NCI-H526 treated with DMSO at 0.1 percent for 48 hours (cell line): ENCODE measurements at places on chromosomes 4 and X.

DNA sequence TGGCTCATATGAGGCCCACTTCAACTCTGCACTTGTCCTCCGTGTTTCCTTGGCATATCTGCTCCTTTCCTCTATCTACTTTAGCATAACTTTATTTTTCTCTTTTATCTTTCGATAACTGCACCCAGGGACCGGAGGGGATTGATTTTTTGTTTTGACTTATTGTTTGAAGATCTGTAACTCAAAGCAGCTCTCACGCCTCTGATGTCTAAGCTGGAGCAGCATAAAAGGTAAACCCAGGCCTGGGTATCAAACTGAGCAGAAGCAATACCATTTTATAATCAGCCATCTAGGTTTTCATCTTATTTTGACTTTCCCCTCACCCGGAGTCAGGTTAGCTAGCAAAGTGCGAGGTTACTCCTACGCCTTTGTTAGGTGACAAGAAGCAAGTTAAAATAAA lies 28.4 kb downstream of the LEF1 start:
- no peak for DNase-seq

GRCh38 chr4:137263206-137263605 lies 269.1 kb downstream of the PCDH18 start:
- DNase-seq, result no peak

- no peak for DNase-seq
Measured at GRCh38 chrX:63430026-63430425, 78.9 kb upstream of the SPIN4 start.

- DNase-seq, result no peak
Measured at GRCh38 chr4:14621731-14622463, 380.4 kb upstream of the CPEB2 start.

- DNase-seq, result no peak
Measured at GRCh38 chrX:44708470-44708869, 135.4 kb upstream of the DUSP21 start.

GRCh38 chr4:48636911-48637310 lies 143.2 kb downstream of the FRYL start:
- DNase-seq, result no peak

DNA sequence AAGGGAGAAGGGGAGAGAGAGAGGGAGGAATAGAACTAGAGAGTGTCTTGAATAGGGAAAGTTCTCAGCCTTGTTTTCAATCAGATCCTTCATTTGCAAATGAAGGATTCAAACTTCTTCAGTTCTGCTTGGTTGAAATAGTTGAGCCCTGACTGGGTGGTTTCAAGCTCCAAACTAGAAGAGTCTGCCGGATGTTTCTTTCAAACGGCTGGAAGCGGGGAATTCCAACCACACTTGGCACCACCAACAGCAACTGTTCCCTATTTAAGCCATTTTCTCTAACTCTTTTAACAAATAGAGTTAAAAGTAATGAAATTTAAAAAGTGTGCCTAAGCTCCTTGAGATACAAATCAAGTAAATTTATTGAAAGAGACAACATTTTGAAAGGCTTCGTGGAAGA lies 67.5 kb upstream of the DDX60 start:
- DNase-seq, result no peak

GRCh38 chrX:19682712-19683331 lies 167.5 kb upstream of the MAP3K15 start:
- DNase-seq, result no peak

- DNase-seq, result no peak
Measured at GRCh38 chr4:24121395-24122175, 231.7 kb upstream of the PPARGC1A start.

- no peak for DNase-seq
Measured at GRCh38 chrX:118211891-118212816, 95.5 kb upstream of the KLHL13 start.

- no peak for DNase-seq
Measured at GRCh38 chrX:47097018-47097417, 18.8 kb downstream of the RGN start.

DNA sequence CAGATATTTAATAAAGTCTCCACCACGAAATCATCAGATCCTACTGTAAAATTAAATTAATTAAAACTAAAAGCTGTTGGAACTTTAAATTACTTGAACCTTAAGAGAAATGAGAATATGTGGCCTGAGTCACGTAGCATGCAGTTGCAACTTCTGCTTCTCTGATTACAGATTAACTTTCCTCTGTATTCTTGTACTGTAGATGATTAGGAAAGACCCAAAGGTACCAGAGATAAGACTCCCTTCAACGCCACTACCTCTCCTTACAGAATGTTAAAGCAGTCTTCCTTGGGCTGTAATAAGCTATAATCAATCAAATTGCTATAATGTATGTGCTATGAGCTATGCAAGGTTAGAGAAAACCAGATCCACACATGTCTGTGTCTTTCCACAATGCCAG lies 47.9 kb downstream of the FAM13A start:
- no peak for DNase-seq

DNA sequence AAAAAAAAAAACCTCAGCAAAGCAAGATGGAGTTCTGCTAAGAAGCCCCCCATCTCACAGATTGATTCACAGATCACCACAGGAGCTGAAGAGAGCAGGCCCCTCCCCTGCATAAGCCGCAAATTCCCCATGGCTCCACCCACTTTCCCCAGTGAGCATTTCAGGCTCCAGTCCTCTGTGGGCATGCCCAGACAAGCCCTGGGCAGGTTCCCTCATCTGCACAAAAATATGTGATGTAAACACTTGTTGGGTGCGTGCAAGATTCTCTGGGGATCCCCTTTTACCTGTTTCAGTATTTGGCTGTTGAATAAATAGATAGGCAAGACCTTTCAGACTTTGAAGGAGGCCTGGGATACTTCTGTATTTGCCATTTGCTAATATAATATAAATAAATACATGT lies 514.3 kb downstream of the PCDH7 start:
- no peak for DNase-seq

GRCh38 chrX:134202561-134202960 lies 34.4 kb upstream of the CCDC160 start:
- DNase-seq, result no peak

- no peak for DNase-seq
Measured at GRCh38 chr4:91345632-91346031, 958.1 kb upstream of the GRID2 start.

DNA sequence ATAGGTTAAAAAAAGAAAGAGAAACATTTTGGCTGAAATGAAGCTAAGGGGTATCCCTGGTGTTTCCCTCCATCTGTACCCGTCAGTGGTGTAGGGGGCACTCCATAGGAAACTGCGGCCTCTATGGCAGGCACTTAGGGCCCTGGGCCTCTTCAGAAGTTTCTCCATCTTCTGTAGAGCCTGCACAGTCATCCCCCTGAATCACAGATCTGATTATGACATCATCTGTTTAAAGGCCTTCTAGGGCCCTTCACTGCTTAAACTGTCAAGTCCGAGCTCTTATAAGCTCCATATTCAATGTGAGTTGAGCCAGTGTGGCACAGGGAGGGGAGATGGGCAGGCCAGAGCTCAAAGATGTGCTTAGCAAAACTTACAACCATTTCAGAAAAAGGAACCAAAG lies 241.3 kb downstream of the NR3C2 start:
- DNase-seq, result no peak

- DNase-seq, result no peak
Measured at GRCh38 chrX:106742805-106743204, 16.3 kb downstream of the RNF128 start.

DNA sequence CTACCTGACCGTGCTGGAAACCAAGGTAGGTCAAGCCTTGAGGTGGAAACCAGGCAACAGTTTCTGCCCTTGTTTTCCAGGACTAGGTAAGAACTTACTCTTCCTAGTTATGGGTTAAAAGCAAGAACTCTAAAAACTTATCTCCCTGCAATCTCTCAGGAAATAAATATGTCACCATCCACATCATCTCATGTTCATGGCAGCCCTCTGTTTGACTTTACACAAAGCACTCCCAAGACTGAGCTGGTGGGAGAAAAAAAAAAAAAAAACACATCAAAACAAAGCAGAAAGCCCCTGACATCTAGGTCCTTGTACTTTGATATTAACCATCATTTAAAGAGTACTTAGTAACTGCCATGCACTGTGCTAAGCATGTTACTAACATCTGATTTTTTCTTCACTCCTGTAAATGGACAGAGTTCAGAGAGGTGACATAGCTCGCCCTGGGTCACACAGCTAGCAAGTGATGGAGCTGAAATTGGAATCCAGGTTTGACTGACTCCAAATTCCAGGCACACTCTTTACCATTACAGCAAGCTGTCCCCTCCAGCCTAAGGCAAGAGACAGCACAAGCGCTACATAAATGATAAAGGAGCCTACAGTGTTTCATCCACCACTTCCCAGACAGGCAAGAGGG lies 102.8 kb upstream of the NOCT start:
- no peak for DNase-seq

DNA sequence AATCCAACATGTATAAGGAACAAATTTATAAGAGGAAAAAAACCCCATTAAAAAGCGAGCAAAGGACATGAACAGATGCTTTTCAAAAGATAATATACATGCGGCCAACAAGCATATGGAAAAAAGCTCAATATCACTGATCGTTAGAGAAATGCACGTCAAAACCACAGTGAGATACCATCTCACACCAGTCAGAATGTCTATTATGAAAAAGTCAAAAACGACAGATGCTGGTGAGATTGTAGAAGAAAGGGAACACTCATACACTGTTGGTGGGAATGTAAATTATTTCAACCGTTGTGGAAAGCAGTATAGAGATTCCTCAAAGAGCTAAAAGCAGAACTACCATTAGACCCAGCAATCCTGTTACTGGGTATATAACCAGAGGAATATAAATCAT lies 465.4 kb downstream of the TMA16 start:
- no peak for DNase-seq

GRCh38 chr4:137414802-137415201 lies 117.5 kb downstream of the PCDH18 start:
- no peak for DNase-seq

GRCh38 chr4:105683038-105683437 lies 25.5 kb downstream of the INTS12 start:
- DNase-seq, result no peak

DNA sequence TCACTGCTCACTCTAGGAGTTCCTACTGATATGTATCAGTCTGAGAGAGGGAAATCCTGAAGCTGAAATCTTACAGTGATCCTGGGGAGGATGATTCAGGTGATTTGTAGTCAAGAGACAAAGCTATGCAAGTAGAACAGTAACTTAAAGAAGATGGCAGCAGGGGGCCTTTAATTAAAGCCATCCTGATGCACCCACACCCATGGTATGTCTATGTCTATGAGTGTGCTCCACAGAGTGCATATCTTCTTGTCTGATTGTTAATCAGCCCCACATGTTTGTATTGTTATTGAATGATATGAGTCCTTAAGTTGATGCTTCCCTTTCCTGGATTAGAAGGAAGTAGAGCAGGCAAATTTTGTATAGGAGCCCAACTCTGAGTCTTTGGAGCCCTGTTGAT lies 78.8 kb downstream of the NHS start:
- no peak for DNase-seq

DNA sequence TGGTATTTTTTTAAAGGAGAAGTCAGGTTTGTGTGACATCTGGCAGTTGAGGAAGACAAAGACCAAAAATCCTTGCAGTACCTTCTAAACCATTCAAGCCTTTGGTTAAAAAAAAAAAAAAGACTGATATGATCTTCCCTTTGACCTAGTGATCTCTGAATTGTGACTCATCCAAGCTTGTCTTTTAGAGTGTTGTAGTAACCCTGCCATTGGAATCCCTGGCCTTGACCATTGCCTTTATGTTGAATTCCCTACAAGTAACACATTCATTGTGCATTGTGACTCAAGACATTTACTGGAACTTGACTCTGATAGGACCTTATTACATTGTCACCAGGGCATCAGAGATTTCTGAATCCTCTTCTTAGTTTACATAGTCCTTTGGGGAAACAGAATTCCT lies 1469.0 kb downstream of the TECRL start:
- no peak for DNase-seq

GRCh38 chr4:166930464-166930863 lies 303.8 kb downstream of the SPOCK3 start:
- DNase-seq, result no peak

GRCh38 chrX:44903107-44903506 lies 30.1 kb downstream of the KDM6A start:
- DNase-seq, result no peak

DNA sequence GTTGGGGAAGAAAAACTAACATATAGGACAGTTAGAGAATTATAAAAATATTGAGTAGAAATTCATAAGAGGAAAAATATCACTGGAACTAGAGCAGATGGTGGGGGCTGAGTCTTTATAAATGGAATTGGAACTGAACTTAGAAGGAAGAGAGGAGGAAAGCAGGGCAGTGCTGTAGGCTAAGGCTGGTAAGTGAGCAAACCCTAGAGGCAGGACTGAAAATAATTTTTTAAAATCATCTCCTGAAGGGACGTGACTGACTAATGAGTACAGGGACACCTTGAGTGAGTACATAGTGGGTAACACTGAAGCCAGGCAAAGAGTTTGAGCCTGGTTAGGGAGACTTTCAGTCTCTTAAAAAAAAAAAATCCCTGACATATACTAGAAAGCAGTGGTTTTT lies 63.3 kb downstream of the GALNT7 start:
- DNase-seq, result no peak

GRCh38 chr4:38891051-38891983 lies 23.7 kb downstream of the FAM114A1 start:
- DNase-seq, result no peak

DNA sequence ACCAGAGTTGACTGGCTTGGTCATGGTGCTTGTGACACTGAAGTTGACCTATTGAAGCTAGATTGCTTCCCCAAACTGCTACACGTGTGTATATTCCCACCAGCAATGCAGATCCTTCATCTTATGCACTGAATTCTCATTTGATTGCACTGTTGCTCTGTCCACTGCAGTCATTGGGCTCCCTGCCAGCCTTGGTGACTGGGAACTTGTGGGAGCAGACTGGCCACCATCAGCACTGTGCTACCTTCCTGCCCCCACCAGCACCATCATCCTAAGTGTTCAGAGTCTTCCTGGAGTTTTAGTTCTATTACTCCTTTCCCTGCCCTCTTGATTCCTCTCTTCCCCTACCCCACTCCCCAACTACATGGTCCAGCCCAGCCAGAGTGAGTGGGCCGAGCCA lies 117.7 kb upstream of the PRPS2 start:
- no peak for DNase-seq

GRCh38 chrX:48681539-48682183 lies 1.9 kb upstream of the WAS start:
- no peak for DNase-seq

DNA sequence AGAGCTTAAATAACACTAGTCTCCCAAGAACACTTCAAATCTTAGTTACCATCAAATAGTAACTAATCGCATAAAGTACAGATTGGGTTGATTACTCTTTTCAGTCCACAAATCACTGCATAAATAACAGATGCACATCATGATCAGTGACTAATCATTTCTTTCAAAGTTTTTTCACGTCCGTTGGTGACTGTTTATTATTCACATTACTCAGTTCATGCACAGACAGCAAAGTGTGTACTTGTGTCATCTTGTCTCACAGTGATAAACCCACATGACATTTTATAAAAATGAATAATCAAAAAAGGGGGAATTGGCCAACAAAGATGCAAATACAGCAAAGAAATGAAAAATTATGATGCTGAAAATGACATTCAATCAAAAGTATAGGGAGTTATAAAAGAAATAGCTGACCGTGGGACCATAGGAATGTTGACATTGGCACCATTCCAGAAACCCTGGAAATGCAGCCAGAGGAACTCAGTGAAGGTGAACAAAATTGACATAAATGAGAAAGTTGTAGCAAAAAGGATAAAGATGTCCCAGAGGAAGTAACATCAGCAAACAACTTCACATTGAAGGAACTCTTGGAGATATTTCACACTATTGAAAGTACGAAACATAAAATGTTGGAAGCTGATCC lies 161.5 kb downstream of the SOX3 start:
- DNase-seq, result no peak
